ENCODE measurements at places on chromosomes 5 and 9. TPM values are rescaled to one million over a fixed set of nuclear protein-coding genes. Genes with fewer than 3 reads are reported as not detected.

The CCNI2 gene
- total RNA-seq = 8.3 TPM

The CDC37L1 gene
- total RNA-seq = 8.9 TPM

The ACSL6 gene
- total RNA-seq = 20.8 TPM

The FBXO4 gene
- total RNA-seq = 11.6 TPM

The CARTPT gene
- total RNA-seq = not detected

The GCNT4 gene
- total RNA-seq = 1.9 TPM

The WDR38 gene
- not detected for total RNA-seq

The EPB41L4B gene
- total RNA-seq = not detected

The LCN10 gene
- 1.8 TPM for total RNA-seq

The SPARC gene
- not detected for total RNA-seq

The PAPPA gene
- total RNA-seq = not detected

The C9 gene
- total RNA-seq = not detected

The FAM81B gene
- total RNA-seq = not detected

The LAMC3 gene
- total RNA-seq = not detected

The PTBP3 gene
- 176 TPM for total RNA-seq

The GABRA6 gene
- total RNA-seq = not detected

The PCDHA9 gene
- total RNA-seq = not detected

The GABRA1 gene
- not detected for total RNA-seq

The DCAF10 gene
- total RNA-seq = 21.2 TPM

The FAXDC2 gene
- total RNA-seq = not detected

The SPINK7 gene
- total RNA-seq = not detected

The GMCL2 gene
- not detected for total RNA-seq

The ARSI gene
- not detected for total RNA-seq

The CDH9 gene
- total RNA-seq = not detected

The LMX1B gene
- not detected for total RNA-seq

The CCDC192 gene
- total RNA-seq = not detected

The CMYA5 gene
- 0.40 TPM for total RNA-seq

The KCNN2 gene
- total RNA-seq = not detected
